Right lobe of liver (tissue), 6 donors: ENCODE measurements at places on chromosomes 6 and 20. TPM values are rescaled to one million over a fixed set of nuclear protein-coding genes. Genes with fewer than 3 reads are reported as not detected.

The CAPN11 gene
- not detected for total RNA-seq

The MATN4 gene
- total RNA-seq = not detected

The SLC22A3 gene
- 29.7 TPM for total RNA-seq

The FOXO3 gene
- total RNA-seq = 22.5 TPM

The CHRNA4 gene
- total RNA-seq = 165 TPM

The TENT5A gene
- 16.9 TPM for total RNA-seq

The C6orf141 gene
- 3.4 TPM for total RNA-seq

DNA sequence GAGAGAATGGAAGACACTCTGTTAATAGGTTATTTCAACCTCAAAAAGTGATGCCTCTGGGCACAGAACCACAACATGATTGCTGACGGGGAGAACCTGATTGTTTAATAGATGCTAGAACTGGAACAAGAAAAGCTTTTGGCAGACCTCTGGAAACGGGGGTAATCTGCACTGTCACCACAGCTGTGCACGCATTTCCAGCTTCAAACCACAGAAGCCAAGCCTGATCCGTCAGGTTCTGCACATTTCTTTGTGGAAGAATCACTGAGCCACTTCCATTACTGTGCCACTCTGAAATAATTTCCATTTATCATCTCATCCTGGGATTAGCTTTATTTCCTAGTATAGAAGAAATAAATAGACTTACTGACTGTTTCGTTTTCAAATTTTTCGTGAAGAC, 309.3 kb downstream of the FARS2 start:
- DNase-seq = no peak

DNA sequence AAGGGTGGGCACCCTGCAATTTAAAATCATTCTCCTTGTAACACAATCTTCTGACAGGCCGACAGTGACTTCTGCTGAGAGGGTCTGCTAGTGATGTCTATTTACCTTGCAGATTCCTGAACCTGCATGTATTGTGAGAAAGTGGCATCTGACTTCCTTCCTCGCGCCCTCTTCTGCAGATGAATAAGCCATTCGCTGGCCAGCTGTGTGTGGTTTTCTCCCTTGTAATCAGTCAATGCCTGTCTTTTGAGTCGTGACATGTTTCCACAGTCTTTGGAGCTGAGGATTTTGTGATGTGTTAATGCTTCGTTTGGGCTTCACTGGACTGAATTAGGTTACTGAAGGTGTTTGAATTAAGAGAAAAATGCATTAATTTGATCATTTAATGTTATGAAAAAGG, 125.3 kb downstream of the GRM1 start:
- DNase-seq = no peak

- peak; percentile 41 for DNase-seq
Measured at GRCh38 chr6:95083506-95083905, 493.8 kb upstream of the MANEA start.

DNA sequence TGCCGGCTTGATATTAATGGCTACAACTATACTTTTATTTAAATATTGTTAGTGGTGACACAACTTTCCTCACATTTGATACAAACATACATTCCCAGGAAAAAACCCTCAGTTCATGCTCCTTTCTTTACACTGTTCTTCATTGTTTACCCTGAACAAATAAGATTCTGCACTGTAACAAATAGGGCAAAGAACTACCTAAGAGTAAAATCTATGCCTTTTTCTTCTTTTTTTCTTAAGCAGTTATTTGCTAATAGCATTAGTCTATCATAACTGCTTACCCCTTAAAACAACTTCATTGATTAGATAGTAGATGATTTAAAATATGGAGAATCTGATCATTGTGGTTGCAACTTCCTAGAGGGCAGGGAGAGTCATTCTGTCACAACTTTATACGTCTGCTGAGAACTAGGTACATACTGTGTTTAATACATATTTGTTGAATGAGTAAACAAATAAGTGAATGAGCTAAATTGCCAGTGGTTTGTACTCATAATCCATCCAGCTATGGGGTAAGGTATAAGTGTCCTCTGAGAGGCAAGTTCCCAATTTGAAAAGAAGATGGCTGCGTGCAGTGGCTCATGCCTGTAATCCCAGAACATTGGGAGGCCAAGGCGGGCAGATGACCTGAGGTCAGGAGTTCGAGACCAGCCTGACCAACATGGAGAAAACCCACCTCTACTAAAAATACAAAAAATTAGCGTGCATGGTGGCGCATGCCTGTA, 161.0 kb downstream of the CDK19 start:
- DNase-seq = no peak

- no peak for DNase-seq
Measured at GRCh38 chr20:57695012-57695411, 14.8 kb downstream of the PMEPA1 start.

DNA sequence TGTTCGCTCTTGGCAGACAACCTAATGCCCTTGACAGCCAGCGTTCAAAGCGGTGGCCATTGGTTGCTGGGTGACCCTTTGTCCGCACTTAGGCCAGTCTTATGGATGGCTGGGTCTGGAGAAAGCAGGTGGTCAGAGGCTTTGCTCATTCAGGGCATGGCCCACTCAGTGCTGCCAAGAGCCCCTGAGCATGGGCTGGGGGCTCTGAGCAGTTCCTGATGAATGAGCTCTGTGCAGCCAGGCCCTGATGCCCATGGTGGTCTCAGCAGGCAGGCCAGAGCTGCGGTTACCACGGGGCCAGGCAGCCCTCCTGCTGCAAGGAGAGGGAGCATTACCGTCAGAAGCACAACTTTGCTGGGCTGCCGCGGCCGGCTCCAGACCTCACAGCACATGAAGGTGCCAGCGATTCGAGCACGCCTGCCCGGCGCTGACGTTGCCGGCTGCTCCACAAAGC, 36.3 kb downstream of the CDH4 start:
- DNase-seq = peak; percentile 21

- DNase-seq = no peak
Measured at GRCh38 chr6:129671442-129672340, 38.3 kb downstream of the ARHGAP18 start.

DNA sequence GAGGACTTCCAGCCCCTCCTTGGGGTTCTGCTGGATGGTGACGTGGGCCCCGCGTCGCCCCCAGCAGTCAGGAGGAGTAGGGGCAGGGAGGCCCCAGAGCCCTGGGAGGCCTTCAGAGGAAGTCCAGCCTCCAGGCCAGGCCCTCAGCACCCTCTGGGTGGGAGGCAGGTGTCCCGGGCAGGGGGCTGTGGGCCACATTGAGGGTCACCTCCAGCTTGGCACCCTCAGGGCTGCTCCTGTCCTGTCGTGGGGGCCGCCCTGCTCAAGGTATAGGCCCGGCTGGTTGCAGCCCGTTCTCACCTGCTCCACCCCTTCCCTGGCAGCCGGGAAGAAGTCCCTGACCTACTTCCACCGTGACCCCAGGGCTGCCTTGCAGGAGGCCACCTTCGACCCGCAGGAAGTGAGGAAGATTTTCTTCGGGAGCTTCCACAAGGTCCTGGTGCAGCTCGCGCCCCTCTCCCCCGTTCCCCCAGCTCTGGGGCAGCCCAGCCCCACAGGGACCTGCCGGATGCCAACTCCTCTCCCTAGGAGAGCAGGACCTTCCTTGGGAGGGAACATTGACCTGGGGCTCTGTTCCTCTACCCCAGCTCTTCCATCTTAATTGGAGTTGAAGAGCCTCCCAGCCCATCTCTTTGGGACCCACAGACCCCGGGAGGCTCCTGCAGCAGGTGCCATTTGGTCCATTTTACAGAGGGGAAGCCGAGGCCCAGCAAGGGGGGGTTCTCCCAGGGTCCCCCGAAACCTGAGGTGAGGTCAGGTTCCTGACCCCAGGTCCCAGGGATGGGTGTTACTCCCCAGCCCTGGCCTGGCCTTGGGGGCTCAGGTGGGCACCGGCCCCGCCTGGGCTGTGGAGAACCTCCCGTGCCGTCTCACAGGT, 26.4 kb downstream of the COL20A1 start:
- DNase-seq = peak; percentile 41

DNA sequence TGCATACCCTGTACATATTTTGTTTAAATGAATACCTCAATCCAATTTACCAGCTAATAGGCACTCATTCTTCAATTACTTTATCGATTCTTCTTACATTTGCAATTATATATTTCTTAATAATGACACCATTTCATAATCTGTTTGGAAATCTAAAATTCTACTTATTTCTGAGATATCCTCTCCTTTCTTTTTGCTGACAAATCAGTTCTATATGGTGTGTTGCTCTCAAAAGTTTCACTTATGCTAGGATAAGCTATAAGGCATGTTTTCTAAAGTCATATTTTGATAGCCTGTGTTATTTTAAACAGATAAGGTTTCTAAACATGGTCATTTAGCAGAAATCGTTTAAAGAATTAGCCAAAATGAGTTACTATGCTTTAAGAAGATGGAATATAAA, 140.6 kb upstream of the GJE1 start:
- no peak for DNase-seq

GRCh38 chr6:5128351-5128750, 43.2 kb downstream of the PPP1R3G start:
- no peak for DNase-seq

DNA sequence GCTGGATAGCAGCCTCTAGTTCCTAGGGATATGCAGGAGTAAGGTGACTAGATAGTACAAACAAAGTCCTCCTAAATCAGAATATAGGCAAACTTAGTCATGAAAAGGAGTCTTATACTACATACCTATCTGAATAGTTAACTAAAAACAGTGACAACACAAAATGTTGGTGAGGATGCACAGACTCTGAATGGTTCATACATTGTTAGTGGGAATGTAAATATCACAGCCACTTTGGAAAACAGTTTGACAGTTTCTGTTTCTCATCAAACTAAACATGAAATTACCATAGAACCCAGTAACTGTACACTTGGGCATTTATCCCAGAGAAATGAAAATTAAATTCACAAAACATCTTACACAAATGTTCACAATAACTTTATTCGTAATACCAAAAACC, 17.2 kb downstream of the NFS1 start:
- DNase-seq = no peak

GRCh38 chr6:40516429-40516828, 70.7 kb downstream of the LRFN2 start:
- no peak for DNase-seq

- DNase-seq = no peak
Measured at GRCh38 chr6:157518397-157519250, 137.6 kb downstream of the ZDHHC14 start.

- no peak for DNase-seq
Measured at GRCh38 chr20:38774167-38774566, 25.9 kb downstream of the ACTR5 start.
